IPS DF 6.9 (cell line): ENCODE measurements at places on chromosomes 4 and X.

- DNase-seq, result no peak
Observed at GRCh38 chr4:107876099-107876498, 51.4 kb downstream of the SGMS2 start.

DNA sequence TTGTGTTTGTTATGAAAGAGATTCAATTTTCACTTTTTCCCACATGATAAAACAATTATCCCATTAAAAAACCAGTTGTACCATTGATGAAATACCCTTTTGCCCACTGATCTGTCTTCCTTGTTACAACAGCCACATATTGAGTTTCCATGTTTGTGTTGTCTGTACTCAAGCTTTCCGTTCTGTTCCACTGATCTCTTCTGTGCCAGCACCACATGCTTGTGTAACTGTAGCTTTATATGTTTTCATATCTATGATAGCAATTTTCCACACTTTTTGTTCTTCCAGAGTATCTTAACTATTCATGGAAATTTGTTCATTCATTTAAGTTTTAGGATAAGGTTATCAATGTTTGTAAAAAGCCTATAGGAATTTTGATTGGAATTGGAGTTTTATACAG, 24.3 kb upstream of the RELL1 start:
- no peak for DNase-seq

DNA sequence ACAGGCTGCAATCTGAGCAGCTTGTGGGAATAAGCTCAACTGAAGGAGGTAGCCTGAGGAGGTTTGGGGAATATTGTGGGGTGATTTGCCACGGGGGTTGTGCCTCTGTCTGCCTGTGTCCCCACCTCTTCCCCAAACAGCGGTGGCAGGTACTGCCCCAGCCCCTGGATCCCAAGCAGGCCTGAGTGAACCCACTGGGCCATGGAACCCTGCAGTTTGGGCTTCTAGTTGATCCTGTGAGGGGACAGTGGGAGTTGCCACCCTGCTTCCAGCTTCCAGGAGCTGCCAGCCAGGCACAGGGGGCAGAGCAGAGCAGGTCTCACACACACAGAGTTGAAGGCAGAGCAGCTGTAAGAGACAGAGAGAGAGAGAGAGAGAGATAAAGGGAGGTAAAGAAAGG, 97.4 kb downstream of the PJA1 start:
- no peak for DNase-seq

GRCh38 chrX:42127563-42127962, 204.2 kb upstream of the CASK start:
- no peak for DNase-seq

- no peak for DNase-seq
Observed at GRCh38 chr4:174215057-174215456, 68.4 kb downstream of the FBXO8 start.

- DNase-seq, result no peak
Observed at GRCh38 chr4:9999956-10000561, 21.2 kb downstream of the SLC2A9 start.

DNA sequence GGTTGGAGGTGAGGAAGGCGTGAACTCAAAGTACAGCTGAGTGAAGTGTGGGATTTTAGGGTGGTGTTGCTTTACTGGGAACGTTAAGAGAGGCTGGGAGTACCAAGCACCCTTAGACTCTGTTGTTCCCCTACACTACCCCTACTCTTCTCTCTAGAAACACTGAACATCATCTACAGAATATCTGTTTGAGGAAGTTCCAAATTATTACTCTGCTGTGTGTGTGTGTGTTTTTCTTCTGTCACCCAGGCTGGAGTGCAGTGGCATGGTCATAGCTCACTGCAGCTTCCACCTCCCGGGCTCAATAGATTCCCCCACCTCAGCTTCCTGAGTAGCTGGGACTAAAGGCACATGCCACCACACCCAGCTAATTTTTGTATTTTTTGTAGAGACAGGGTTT, 76.7 kb upstream of the AP1S2 start:
- DNase-seq, result no peak

DNA sequence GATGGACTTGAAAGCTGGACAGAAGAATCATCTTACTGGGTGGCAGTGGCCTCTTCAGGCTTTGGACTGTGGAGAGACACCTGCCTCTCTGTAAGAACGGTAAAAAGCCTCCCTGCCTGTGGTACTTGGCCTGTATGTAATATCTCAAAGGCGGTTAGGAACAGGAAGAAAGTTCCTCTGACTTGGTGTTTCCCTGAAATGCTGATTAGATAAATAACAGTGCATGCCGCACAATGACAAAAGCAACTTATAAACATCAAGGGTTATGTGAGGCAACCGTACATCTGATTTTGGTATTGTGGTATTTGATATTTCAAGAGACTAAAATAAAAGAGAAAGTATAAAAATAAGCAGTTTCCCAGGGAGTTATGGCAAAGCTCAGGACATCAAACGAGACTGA, 92.4 kb upstream of the SORBS2 start:
- no peak for DNase-seq

DNA sequence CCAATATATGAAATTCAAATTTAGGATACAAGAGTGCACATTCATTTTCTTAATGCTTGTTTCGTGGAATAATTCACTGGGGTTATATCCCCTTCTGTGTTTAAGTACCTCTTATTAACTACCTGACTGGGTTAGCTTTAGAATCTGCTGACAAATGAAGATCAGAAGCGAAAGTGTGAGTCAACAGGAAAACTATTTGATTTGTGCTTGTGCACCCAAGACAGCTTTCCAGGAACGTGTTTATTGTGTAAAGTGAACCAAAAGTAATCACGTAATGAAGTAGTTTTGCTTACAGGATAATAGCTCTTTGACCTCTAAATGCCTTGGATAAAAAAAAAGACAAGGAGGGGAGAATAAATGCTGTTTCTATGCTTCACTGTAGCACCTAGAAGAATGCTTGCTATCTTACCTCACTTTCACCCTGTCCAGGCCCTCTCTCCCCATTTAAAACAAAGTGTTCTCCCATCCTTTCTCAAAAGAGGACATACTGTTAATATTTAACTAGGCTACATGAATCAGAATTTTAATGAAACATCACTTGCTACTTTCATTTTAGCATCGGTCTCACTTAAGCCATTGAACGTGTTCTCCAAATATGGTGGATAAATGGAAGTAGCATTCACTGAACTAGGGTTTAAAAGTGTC, 141.9 kb downstream of the THOC2 start:
- DNase-seq, result no peak

- DNase-seq, result peak; percentile 13
Observed at GRCh38 chr4:146582864-146583263, 55.8 kb upstream of the POU4F2 start.

- DNase-seq, result no peak
Observed at GRCh38 chr4:11165052-11165451, 263.6 kb downstream of the HS3ST1 start.

- DNase-seq, result no peak
Observed at GRCh38 chr4:73704314-73705055, 35.9 kb upstream of the CXCL8 start.

DNA sequence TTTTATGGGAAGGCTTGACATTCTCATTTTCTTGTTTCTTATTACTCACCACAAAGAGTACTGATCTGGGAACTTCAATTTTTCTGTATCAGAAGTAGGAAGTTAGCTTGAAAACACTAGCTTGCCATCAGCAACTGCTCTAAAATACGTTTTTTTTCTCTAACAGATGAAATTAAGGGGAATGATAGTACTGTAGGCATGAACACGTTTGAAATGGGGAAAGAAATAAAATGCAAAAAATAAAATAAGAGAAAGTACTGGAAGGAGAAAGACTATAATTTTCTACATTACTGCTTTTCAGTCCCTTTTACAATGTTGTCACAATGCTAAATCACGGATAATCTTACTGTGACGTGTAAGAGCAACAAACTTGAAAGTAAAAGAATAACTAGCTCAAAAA, 1.5 kb downstream of the RADX start:
- DNase-seq, result no peak

GRCh38 chr4:18242919-18243693, 221.6 kb upstream of the LCORL start:
- DNase-seq, result no peak

DNA sequence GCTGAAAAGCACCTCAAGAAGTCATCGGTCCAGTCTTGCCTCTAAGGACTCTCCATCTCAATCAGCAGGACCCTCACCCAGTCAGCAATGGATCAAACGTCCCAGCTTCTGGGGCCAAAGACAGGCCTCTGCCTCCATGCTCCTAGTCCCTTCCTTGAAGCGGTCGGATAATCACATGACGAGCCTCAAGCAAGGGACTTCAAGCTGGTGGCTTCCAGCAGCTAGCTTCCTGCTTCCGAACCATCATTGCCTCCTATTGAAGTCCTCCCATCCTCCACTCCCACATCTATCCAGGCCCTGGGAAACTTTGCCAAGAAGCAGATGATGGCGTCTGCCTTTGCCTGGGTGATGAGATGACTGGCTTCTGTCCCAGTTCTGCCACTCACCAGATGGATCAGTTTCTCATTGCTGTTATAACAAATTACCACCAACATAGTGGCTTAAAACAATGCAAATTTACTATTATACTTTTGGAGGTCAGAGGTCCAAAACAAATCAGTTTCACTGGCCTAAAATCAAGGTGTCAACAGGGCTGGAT, 135.2 kb upstream of the MAMLD1 start:
- DNase-seq, result no peak

DNA sequence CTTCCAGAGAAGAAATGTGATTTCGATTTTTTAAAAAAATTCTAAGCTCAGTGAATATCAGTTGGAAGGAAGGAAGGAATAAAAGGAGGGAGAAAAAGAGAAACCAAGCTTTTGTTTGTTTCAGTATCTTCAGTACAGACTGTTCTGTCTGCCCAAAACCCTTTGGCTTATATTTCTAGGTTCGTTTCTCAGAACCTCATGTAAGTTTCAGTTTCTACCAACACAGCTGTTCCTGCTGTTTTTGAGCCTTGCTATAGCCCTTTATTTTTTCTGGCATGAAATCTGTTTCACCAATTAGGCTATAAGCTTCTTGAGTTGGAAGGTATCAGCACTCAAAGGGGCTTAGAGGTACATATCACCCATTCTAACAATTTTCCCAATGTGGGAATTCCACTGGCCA, 157.9 kb downstream of the GBA3 start:
- no peak for DNase-seq

DNA sequence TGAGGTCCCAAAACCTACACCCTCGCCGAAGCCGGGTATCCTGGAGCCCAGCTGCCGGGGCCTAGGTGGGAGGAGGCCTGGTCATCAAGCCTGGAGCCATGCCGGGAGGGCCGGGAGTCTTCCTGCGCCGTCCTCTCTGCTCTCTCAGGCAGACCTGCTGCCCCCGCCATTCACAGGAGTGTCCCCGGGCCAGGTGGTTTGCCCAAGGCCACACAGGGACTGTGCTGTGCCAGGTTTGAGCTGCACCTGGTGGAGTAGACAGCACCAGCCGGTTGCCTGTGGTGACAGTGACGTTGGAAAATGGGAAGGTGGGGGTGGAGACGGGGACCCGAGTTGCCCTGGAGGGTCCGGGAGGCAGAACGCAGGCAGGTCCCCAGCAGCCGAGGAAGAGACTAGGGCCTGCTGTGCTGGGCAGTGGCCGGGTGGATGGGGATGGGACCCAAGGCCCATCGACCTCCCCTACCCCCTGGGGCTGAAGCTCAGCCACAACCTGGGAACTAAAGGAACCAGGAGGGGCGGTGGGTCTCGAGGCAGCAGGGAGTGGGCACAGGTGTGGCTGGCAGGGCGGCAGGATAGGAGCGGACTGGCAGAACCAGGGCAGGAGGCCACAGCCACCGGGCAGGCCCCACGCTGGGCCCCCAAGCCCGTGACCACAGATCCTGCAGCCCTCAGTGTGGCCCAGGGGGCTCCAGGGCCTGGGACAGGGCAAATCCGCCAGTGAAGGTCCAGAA, 9.5 kb downstream of the DOK7 start:
- no peak for DNase-seq

DNA sequence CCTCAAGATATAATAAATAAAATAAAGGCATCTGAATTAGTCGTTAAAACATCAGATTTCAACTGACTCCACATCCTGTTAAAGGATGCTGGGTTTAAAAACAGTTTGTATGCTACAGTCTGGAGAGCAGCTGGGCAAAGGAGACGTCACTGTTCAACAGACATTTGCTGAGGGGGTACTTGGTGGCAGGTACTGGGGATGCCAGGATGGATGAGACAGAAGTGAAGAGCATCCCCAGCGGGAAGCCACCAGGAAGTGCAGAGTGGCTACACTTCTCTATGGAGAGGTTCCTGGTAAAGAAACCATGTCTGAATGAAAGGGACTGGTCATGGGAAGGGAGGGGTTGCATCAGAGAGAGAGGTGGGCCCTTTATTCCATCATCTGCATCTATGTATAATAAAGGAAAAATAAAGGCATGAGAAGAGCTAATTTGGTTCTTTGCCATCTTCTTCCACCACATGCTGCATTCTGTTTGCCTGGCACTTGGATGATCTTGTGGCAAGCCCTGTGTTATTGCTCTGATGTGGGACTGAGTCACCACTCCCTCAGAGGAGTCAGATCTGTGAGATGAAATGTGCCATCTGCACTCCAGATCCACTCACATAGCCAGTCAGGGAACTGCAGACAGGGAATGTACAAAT, 145.0 kb downstream of the SOWAHB start:
- DNase-seq, result no peak

- no peak for DNase-seq
Observed at GRCh38 chr4:168859888-168860694, 150.0 kb downstream of the CBR4 start.

GRCh38 chr4:124046190-124046589, 649.6 kb downstream of the SPRY1 start:
- no peak for DNase-seq

DNA sequence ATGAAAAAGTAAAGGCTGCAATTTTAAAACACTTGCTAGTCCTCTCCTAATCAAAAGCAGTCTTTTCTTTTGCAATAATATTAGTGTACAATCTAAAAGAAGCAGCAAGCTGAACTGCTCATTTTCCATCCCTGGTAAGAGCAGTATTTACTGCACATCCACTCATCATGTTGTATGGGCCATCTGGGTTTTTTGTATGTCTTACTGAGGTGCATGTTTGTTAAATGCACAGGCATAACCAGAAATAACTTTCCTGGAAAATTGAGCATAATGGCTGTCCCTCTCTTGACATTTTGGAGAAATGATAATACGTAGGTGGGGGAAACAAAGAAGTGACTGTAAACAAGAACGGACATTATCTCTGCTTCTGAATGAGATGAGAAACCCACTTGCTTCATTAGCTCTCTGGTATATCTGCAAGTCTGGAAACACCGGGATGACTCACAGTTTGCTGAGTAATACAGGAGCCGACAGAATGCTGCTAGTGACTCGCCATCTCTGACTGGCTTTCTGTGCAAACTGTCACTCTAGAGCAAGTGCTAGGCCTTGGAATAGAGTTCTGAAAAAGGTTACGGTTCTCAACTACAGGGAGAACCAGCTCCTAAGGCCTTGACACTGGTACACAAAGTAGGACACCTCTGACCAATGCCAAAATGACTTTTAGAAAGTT, 85.7 kb upstream of the MTM1 start:
- DNase-seq, result no peak

DNA sequence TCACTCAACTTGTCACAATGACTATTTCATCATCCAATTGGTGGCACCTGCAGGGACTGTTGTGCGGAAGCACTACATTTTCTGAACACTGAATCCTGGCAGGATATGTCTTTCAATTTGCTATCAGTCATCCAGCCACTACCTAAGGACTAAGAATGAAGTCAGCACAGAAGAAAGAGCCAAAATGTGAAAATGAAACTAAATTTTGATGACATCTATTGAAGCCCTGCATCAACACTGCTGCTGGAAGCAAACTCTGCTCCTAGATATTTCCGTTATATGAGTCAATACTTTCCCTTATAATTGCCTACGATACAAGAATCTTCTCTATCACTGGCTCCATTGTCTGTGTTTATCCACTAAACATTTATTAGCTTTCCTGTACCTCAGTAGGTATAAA, 917.9 kb downstream of the RAPGEF2 start:
- no peak for DNase-seq
